ENCODE measurements at places on chromosomes 2 and 18. TPM values are rescaled to one million over a fixed set of nuclear protein-coding genes. Genes with fewer than 3 reads are reported as not detected.

The KCNIP3 gene
- total RNA-seq: 2.9 TPM

The TMEM198 gene
- 3.3 TPM for total RNA-seq

The MGAT4A gene
- total RNA-seq: 72.4 TPM

The CSRNP3 gene
- 5.9 TPM for total RNA-seq

The ANKRD30BL gene
- not detected for total RNA-seq

The FTCDNL1 gene
- total RNA-seq: 2.6 TPM

The PAIP2B gene
- 18.5 TPM for total RNA-seq

The G6PC2 gene
- total RNA-seq: 35.3 TPM

The SLC23A3 gene
- 3.1 TPM for total RNA-seq

GRCh38 chr2:190500054-190500502 is 34.4 kb downstream of the NEMP2 start:
- no peak overlapping the region for H3K27ac ChIP-seq
- H3K4me3 ChIP-seq: no peak overlapping the region
- H3K36me3 ChIP-seq: no peaks in the 10 kb centered on the region
- peaks cover 5% of the 10 kb centered on the region for H3K4me1 ChIP-seq
- H3K27me3 ChIP-seq: no peaks in the 10 kb centered on the region

- H3K4me1 ChIP-seq: peaks cover 6% of the 10 kb centered on the region
- no peaks in the 10 kb centered on the region for H3K36me3 ChIP-seq
- H3K27me3 ChIP-seq: no peaks in the 10 kb centered on the region
- H3K4me3 ChIP-seq: no peak overlapping the region
Observed at GRCh38 chr2:174959787-174960186, 45.4 kb downstream of the CHN1 start.

- no peak overlapping the region for H3K4me3 ChIP-seq
- H3K27ac ChIP-seq: no peak overlapping the region
- DNase-seq: no peak
- no peaks in the 10 kb centered on the region for H3K36me3 ChIP-seq
Observed at GRCh38 chr2:70655786-70656185, 102.2 kb upstream of the TGFA start.

- no peaks in the 10 kb centered on the region for H3K27me3 ChIP-seq
- no peaks in the 10 kb centered on the region for H3K36me3 ChIP-seq
- peaks cover 7% of the 10 kb centered on the region for H3K4me1 ChIP-seq
- no peak overlapping the region for H3K4me3 ChIP-seq
- DNase-seq: no peak
- no peak overlapping the region for H3K27ac ChIP-seq
Observed at GRCh38 chr2:41886757-41887156, 161.1 kb upstream of the PKDCC start.

- no peak for DNase-seq
- H3K4me1 ChIP-seq: peaks cover 16% of the 10 kb centered on the region
- no peak overlapping the region for H3K27ac ChIP-seq
- no peaks in the 10 kb centered on the region for H3K36me3 ChIP-seq
Observed at GRCh38 chr2:47230418-47230817, 75.3 kb upstream of the STPG4 start.

DNA sequence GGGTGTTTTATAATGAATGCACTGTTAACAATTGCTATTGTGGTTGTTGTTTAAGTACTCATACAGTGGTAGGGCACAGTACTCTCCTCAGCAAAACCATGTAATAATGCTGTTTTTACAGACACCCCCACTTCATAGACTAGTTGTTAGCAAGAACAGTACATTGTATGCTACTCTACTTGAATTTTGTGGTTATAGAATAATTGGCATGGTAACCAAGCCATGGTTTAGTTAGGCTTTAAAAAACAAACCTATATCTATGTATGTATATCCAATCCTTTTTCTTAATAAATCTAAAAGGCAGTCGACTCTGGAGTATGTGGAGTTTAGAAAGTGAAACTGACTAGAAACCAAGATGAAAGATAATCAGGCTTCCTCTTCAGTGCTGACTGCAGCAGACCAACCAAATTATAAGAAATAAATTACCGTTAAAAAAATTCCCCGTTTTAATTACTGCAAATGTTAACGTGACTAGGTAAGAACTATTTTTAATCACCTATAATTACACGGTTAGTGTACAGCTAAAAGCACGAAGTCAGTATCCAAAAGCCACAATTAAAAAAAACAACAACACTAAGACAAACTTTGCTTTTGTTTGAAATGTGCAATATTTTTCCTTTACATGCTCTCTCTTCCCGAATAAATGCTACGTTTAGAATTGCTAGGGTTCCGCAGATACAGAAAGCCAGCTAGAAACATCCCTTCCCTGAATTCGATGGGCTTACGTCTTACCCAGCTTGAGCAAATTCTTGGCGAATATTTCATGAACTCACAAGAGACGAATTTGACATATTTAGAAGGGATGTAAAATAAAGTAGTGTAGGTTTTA is 113.3 kb upstream of the SERTAD2 start:
- no peak for DNase-seq
- H3K4me1 ChIP-seq: peaks cover 14% of the 10 kb centered on the region
- no peaks in the 10 kb centered on the region for H3K36me3 ChIP-seq
- H3K27ac ChIP-seq: peak overlapping the region; percentile 92
- no peaks in the 10 kb centered on the region for H3K27me3 ChIP-seq

- peak; percentile 89 for DNase-seq
- H3K4me1 ChIP-seq: no peaks in the 10 kb centered on the region
- H3K27ac ChIP-seq: peak overlapping the region; percentile 47
- H3K27me3 ChIP-seq: no peaks in the 10 kb centered on the region
Observed at GRCh38 chr18:11937874-11938478, 29.9 kb upstream of the MPPE1 start.

DNA sequence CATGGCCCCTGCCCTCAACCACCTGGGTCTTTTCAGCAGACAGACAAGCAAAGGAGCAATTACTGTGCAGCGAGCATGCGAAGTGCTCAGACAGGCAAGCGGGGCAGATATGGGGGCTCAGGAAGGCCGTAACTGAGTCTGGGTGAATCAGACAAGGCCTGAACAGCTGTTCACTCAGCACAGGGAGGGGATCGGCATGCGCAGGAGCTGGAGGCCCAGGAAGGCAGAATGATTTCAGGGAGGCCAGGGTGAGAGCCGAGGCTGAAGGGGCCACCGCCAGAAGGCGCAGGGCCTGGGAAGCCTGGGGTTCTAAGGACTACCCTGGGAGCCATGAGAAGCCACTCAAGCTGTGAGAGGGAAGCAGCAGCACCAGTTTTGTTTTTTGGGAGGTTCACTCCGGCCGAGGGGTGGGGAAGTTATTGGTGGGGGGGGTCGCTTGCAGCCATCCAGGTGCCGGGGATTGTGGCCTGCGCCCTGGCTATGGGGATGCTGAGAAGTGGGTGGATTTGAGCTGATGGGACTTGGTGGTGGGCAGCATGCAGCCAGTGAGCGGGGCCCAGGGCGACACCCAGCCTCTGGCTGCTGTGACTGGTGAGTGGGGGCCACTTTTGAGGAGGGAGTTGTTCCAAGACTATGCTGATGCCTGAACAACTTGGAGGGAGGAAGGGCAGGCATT is 132.2 kb downstream of the TSN start:
- H3K27me3 ChIP-seq: no peaks in the 10 kb centered on the region
- H3K36me3 ChIP-seq: no peaks in the 10 kb centered on the region
- no peak overlapping the region for H3K4me3 ChIP-seq
- H3K4me1 ChIP-seq: no peaks in the 10 kb centered on the region
- H3K27ac ChIP-seq: no peak overlapping the region

DNA sequence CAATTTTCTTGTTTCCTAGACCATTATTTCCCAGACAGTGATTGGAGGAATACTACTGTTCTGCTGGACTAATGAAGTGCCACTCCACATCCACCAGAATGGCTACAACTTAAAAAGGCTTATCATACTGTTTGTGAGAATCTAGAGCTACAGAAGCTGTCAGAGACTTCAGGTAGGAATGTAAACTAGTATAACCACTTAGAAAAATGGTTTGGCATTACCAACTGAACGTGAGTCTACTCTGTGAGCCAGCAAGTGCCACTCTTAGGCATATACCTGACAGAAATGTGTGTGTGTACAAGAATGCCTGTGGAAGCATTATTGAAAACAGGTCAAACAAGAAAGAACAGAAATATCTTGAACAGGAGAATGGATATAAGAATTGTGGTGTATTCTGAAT is 4.2 kb upstream of the SCN3A start:
- H3K36me3 ChIP-seq: no peaks in the 10 kb centered on the region
- no peak for DNase-seq
- H3K4me3 ChIP-seq: no peak overlapping the region

DNA sequence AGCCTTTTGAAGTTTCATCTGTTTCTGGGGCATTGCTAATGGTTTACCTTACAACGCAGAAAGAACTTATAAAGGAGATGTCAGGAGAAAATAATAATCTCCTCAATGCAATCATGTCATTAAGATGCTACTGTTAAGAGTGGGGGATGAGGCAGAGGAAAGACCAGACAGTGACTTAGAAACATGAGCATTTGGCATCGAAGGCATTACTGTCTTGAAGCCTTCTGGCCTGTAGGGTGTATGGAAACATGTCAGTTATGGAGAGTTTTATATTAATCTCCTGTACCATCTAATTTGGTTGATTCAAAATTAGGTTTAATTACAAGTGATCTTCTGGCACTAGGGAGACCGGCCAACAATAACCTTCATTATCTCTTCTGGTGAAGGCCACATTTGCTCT is 32.5 kb downstream of the CDC42EP3 start:
- H3K27me3 ChIP-seq: no peaks in the 10 kb centered on the region
- H3K4me3 ChIP-seq: no peak overlapping the region

DNA sequence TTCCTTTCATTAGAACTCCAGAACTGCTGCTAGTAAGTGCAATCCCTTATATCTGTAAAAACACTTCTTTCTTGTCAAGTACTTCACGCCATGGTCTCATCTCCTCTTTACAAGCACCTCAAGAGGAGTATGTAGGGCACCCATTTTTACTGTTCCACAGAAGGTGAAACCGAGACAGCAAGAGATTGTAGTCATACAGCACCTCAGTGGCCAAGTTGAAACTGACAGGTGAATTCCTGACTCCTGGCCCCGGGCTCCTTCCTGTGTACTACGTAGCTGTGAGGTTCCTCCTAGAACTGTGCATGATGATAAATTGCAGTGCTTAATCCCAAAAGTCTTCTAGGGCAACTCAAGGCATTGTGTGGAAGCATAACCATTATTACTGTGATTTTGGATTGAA is 131.5 kb upstream of the MEIS1 start:
- no peak overlapping the region for H3K27ac ChIP-seq
- no peaks in the 10 kb centered on the region for H3K27me3 ChIP-seq
- H3K4me3 ChIP-seq: no peak overlapping the region
- peaks cover 12% of the 10 kb centered on the region for H3K4me1 ChIP-seq

DNA sequence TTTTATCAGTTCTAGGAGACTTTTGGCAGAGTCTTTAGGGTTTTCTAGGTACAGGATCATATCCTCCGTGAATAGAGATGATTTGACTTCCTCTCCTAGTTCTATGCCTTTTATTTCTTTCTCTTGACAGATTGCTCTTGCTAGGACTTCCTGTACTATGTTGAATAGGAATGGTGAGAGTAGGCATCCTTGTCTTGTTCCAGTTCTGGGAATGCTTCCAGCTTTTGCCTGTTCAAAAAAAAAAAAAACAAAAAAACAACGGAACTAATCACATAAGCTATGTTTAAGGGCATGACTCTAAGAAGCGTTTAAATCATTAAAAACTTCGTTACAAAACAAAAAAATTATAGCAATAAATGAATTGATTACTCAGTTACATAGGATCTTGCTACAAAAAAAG is 145.7 kb downstream of the NUP35 start:
- H3K27me3 ChIP-seq: no peaks in the 10 kb centered on the region
- no peak overlapping the region for H3K27ac ChIP-seq
- no peak overlapping the region for H3K4me3 ChIP-seq
- no peaks in the 10 kb centered on the region for H3K36me3 ChIP-seq
- DNase-seq: no peak

- H3K4me1 ChIP-seq: peaks cover 17% of the 10 kb centered on the region
- H3K27ac ChIP-seq: no peak overlapping the region
- H3K27me3 ChIP-seq: no peaks in the 10 kb centered on the region
- no peak overlapping the region for H3K4me3 ChIP-seq
Observed at GRCh38 chr2:234676783-234677450, 180.0 kb upstream of the ARL4C start.

GRCh38 chr2:172693037-172693436 is 42.6 kb upstream of the RAPGEF4 start:
- no peaks in the 10 kb centered on the region for H3K27me3 ChIP-seq
- no peaks in the 10 kb centered on the region for H3K36me3 ChIP-seq
- no peak overlapping the region for H3K4me3 ChIP-seq
- H3K4me1 ChIP-seq: no peaks in the 10 kb centered on the region

DNA sequence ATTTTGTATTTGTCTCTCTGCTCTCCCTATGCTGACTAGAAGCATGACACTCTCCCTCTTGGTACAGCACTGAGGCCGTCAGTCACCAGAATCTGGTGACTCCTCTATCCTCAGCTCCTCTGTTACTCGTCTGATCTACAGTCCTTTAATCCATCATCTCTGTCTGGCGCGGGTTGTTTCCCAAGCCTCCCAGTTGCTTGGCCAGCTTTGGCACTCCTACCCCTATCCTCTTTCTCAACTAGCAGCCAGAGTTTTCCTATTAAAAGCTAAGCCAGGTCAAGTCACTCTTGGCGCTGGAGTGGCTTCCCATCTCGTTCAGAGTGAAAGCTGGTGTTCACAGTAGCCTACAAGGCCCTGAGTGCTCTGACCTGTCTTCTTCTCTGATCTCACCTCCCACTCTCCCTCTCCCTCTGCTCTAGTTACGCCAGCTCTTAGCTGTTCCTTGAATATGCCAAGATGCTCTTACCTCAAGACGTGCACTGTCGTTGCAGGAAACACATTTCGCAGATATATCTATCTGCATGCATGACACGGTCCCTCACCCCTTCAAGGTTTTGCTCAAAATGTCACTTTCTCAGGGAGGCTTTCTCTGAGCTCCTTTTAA is 41.8 kb upstream of the PSME4 start:
- no peaks in the 10 kb centered on the region for H3K36me3 ChIP-seq
- DNase-seq: no peak
- no peaks in the 10 kb centered on the region for H3K4me1 ChIP-seq
- H3K4me3 ChIP-seq: no peak overlapping the region

DNA sequence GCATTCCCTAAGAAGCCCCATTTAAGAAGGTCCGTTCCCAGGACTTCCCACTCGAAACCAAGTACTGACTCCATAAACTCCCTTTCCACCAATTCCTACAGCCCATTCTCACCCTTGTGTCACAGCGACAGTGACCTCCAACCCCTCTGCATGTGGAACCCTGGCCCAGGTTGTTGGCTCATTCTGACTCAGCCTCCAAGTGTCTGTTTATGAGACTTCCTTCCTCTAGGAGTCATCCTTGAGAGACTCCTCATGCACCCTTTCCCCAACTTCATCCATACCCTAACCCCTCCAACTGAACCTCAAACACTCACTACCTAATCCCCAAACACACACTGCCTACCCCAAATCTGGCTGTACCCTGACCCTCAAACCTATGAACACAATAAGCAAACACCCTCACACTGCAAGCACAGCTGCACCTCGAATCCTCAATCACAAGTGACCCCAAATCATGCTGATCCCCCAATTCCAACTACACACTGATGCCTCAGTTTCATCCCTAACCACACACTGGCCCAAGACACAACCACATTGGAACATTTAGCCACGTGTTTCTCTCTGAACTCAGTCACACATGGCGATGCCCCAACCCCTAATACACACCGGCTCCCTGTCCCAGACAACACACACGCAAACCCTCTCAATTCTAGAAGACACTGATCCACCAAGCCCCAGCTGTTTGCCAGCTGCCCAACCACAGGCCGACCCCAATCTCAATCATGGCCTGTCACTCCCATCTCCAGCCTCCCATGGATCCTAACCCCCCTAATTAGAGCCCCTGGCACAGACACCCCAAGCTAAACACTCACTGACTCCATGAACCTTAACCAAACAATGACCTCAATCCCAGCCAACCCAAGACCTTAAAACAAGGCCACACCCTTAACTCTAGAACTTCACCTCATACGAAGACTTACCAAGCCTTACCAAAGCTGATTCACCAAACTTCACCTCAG is 219.6 kb downstream of the CYP26B1 start:
- no peak for DNase-seq
- no peaks in the 10 kb centered on the region for H3K4me1 ChIP-seq
- no peaks in the 10 kb centered on the region for H3K27me3 ChIP-seq
- no peak overlapping the region for H3K4me3 ChIP-seq
- no peaks in the 10 kb centered on the region for H3K36me3 ChIP-seq

All from body of pancreas (tissue), 4 donors.